ENCODE measurements at places on chromosomes 7 and 10. TPM values are rescaled to one million over a fixed set of nuclear protein-coding genes. Genes with fewer than 3 reads are reported as not detected.

GRCh38 chr7:79093421-79093820, 360.0 kb downstream of the MAGI2 start:
- no peak for DNase-seq

GRCh38 chr10:60283397-60283796, 106.3 kb downstream of the ANK3 start:
- DNase-seq = no peak

DNA sequence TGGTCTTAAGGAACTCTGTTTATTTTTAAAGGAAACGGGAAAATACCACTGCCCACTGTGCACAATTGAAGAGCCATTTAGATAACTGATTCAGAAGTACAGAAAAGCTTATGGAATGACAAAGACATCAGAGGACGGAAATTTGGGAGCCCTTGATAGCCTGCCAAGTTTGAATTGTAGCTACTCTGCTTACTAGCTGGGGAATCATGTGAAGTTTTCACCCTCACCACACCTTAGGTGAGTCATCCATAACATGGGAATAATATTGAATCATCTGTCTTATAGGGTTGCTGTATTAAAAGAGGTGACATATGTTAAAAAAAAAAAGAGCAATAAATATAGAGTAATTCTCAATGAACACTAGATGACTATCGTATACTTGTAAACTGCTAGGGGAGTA, 1104.2 kb downstream of the GATA3 start:
- no peak for DNase-seq

FOXP2 gene
- not detected for total RNA-seq

- DNase-seq = no peak
Observed at GRCh38 chr10:75967491-75967890, 536.1 kb downstream of the LRMDA start.

DNA sequence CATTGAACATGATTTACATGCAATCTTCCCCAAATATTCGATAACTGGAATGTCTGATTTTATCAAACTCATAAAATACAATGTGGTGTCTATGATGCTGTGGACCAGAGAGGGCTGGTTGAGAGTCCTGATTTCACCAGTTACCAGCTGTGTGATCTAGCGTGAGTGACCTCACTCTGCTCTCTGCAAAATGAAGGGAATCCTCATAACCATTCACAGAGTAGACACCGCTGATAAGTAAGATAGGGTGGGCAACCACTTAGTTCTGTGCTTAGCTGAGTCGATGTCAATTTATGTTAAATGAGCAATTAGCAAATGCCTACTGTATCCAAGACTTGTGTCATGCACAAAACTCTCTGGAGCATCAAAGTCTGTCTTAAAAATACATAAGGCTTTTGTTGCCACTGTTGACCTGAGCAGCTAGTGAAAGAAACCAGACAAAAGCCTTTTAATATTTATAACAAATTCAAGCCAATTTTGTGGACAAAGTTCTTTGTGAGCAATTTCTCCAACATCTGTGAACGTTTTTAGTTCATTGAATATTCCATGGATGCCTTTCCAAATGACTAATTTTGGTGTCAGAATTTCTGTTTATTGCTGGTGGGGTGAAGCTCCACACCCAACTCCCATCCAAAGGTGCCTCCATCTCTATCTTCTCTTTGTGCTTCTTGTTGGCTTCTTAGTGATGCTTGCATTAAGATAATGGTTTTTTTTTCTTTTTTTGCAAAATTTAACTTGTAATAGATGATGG, 314.2 kb downstream of the ADRA2A start:
- DNase-seq = no peak

Measured in SJSA1 (cell line).